ENCODE measurements at places on chromosomes 1 and 21.

GRCh38 chr1:231376101-231376500, 38.0 kb downstream of the SPRTN start:
- no peak for DNase-seq

GRCh38 chr21:28641731-28642130, 350.9 kb downstream of the LTN1 start:
- DNase-seq = no peak

GRCh38 chr1:160781186-160781766, 14.7 kb upstream of the LY9 start:
- no peak for DNase-seq

DNA sequence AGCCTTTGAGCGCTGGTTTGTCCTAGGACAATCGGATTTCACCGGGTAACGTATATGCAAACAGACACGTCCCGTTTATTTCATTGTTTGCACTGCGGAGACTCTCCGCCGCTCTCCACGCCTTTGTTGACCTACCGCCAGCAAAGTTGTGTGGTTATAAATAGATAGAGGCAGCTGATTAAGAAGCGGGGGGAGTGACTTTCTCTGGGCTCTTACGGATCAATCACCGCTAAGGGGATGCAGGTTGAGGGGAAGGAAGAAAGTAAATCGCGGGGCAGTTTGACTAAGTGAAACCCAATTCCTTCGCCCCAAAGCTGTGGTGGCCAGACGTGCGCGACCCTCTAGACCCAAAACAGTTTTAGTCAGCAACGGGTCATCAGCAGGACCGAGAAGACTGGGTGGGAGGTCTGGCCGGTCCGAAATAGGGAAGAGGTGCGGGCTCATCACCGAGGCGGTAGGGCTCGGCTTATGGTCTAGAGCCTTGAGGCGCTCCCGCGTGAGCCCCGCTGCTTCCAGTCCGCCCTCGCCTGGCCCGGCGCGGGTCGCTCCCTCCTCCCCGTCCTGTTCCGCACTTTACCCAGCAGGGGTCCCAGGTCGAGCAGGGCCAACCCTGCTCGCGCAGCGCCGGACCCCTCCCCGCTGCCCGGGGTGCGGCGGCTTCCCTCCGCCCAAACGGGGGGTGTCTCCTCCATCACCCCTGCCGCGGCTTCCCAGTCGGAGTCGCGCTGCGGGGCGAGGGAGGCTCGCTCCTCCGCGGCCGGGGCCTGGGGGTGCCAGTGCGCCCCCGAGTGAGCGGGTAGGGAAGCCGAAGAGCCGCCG, 120.8 kb upstream of the RRP15 start:
- DNase-seq = no peak
